ENCODE measurements at places on chromosomes 12 and 14. TPM values are rescaled to one million over a fixed set of nuclear protein-coding genes. Genes with fewer than 3 reads are reported as not detected.

Gene PRORP
- total RNA-seq = 42.5 TPM

DNA sequence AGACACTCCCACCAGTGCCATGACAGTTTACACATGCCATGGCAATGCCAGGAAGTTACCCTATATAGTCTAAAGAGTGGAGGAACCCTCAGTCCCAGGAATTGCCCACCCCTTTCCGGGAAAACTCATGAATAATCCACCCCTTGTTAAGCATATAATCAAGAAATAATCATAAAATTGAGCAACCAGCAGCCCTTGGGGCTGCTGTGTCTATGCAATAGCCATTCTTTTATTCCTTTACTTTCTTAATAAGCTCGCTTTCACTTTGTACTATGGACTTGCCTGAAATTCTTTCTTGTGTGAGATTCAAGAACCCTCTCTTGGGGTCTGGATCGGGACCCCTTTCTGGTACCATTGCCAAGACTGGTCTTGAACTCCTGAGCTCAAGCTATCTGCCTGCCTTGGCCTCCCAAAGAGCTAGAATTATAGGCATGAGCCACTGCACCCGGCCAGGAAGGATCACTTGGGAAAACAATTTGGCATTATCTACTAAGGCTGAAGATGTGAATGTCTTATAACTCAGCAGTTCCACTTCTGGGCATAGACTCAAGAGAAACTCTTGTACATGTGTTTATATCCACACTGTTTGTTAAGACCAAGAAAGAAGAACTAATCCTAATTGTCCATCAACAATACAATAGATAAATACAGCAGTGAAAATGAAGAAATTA, 35.9 kb upstream of the CEP83 start:
- no peak for DNase-seq

GRCh38 chr12:53980802-53981496, 4.0 kb upstream of the HOXC10 start:
- DNase-seq = no peak

Gene KERA
- total RNA-seq = not detected

DNA sequence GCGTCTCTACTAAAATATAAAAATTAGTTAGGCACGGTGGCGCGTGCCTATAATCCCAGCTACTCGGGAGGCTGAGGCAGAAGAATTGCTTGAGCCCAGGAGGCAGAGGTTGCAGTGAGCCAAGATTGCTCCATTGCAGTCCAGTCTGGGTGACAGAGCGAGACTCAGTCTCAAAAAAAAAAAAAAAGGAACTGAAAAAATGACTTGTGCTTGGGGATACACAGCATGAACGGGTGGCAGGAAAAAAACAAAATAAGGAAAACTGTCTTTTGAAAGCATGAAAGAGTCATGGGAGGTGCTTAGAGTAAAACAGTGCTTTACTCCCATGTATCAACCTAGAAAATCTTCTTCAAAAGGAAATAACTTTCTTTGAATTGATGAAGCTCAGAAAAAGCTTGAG, 80.8 kb downstream of the TMTC1 start:
- no peak for DNase-seq

DNA sequence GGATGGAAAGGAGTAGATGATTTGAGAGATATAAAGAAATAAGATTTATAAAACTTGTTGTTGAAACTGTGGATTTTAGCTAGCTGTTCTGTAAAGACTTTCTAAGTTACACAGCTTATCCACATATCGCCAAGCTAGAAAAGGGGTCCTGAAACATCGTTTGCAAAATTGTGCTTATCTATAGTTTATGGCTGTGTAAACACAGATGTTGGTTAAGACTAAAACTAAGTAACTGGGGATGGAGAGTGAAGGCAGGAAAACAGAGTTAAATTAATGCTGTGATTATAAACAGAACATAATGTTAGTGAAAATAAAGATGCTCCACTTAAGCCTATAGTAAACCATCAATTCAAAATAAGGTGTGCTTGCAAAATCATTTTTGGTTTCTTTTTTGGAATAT, 311.3 kb upstream of the DDHD1 start:
- DNase-seq = no peak

Gene OTOGL
- total RNA-seq = not detected

Gene STXBP6
- total RNA-seq = 0.21 TPM

DNA sequence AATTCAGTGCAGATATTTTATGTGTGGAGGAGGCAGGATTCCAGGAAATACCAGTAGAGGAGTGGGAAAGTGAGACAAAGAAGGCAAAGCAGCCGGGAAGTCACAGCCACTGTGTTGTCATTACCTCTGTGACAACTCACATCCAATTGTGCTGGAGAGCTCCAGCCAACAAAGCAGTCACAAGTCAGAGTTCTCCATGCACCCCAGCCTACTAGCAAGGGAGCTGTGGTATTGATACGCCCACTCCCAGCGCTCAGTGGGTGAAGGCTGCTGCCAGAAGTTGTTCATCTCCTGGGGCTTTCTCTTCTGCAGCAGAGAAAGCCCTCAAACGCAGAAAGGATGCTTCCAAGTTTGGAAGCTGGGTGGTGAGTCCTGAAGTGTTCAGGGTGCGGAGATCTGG, 93.9 kb downstream of the DICER1 start:
- DNase-seq = peak; percentile 46

- no peak for DNase-seq
Measured at GRCh38 chr12:92132288-92132687, 13.4 kb downstream of the BTG1 start.

DNA sequence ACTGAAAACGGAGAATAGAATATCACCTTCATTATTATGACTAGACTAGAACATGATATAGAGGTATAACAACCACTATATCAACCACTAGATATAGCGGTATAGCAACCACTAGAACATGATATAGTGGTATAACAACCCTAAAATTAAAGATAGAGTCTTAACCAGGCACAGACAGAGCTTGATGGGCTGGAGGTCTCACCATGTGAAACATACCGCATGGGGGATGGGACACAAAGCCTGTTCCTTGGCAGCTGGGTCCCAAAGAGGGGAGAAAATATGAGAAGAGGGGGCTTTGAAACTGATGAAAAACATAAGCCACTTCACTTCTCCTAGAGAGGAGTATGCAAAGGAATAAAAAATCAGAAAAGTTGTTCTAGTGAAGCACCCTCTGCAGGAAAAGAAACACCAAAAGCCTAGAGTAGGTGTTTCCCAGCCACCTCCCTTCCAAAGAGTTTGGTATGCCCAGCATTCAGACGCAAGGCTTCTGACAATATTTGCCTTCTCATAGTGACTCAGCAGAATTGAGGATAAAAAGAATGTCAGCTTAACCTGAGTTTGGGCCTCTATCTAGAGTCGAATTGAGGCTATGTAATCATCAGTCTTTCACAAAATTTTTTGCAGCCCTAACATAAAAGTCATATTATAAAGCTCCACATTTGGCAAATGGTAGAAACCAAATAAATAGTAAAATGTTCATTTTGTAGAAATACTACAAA, 316.4 kb downstream of the NOVA1 start:
- DNase-seq = no peak

All from ascending aorta (tissue), 2 donors.